NCI-H1694 (cell line): ENCODE measurements at places on chromosomes 11 and 22.

GRCh38 chr11:74905326-74905725, 43.6 kb downstream of the XRRA1 start:
- no peak for DNase-seq

DNA sequence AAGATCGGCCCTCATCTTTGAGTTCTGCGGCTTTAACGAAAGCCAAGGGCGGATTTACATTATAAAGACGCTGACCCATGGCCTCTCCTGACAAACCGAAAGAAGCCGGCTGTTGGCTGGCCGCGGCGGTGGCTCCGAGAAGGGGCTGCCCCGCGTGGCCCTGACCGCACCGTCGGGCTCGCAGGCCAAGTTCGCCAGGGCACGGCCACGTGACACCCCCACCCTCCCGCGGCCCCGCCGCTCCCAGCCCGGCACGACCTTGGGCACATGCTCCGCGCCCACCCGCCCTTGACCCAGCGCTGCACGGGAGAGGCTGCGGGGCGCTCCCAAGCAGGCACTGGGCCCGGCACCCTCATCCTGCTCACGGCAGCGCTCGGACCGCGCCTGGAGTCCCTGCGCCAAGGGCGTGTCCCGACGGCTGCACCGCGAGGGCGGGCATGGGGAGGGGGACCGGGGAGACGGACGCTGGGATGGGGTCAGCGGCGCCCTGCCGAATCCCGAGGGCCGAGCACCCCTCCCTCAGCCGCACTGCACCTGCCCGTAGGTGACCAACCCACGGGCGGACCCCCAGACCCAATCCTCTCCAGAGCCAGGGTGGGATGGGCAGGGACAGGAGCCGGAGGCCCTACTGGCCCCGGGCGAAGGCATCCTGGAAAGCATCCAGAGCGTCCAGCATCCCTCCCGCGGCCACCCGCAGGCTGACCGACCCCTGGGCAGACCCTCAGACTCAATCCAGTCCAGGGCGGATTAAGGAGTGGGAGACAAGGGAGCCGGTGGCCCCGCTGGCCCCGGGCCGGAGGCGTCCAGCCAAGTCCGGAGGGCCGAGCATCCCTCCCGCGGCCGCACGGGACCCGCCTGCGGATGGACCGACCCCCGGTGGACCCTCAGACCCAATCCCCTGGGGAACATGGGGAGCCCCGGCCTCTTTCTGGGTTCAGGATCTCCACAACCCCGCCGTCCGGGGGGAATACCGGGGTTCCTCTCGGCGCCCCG, 759 bp downstream of the CPT1A start:
- DNase-seq = no peak

DNA sequence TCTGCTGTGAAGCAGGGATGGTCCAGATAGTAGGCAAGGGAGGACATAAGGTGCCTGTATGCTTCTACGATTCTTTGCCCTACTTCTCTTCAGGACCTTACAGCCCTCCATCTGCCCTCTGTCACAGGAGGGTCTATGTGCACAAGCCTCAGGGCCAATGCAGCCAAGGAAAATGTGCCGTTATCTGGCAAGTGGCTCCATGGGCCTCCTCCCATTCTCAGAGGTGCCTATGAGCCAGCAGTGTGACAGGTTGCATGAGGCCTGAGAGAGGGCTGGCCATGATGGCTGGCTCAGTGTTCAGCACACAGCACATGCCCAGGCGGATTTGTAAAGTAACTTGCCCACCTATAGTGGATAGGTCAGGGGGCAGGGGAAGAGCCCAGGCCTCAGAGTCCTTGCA, 51.3 kb upstream of the SUSD2 start:
- DNase-seq = no peak

DNA sequence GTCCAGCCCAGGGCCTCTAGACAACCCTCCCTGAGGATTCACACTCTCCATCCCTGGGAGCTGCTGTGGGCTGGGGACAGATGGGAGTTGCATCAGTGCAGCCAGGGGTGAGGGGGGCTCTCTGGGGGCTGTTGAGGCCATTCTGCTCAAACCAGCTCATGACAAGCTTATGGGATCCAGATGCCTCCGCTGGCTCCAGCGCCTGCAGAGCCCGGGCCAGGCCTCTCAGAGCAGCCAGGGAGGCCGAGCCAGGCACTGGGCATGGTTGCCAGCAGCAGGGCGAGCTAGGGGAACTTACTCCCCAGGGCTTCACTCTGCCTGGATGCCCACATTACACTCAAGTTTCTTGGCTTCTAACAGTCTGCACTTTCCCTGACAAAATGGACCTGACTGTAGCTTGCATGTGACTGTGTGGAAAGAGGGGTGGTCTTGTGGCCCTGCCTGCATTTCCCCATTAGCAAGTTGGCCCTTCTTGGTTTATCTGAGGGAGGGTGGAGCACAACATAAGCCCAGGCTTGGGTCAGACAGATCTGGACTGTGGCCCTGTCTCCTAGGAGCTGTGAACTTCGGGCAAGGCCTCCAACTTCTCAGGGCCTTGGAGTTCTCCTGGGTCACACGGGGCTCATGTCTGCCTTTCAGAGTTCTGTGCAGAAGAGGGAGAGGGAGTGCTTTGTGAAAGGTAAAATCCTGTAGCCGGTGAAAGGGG, 34.5 kb upstream of the CYB5R3 start:
- DNase-seq = peak; percentile 30

- no peak for DNase-seq
Measured at GRCh38 chr11:113574171-113574570, 99.0 kb upstream of the DRD2 start.

GRCh38 chr11:121291319-121291718, 1.3 kb upstream of the SC5D start:
- no peak for DNase-seq

GRCh38 chr11:36077886-36078685, 134.2 kb downstream of the LDLRAD3 start:
- no peak for DNase-seq

DNA sequence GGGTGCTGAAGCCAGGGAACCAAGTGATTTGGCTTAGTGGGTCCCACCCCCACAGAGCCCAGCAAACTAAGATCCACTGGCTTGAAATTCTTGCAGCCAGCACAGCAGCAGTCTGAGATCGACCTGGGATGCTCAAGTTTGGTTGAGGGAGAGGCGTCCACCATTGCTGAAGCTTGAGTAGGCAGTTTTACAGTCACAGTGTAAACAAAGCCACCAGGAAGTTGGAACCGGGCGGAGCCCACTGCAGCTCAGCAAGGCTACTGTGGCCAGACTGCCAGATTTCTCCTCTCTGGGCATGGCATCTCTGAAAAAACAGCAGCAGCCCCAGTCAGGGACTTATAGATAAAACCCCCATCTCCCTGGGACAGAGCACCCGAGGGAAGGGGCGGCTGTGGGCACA, 424.1 kb upstream of the TENM4 start:
- no peak for DNase-seq
